ENCODE measurements at places on chromosomes 4 and X. TPM values are rescaled to one million over a fixed set of nuclear protein-coding genes. Genes with fewer than 3 reads are reported as not detected.

The UCP1 gene
- not detected for polyA plus RNA-seq

The SATL1 gene
- 0.18 TPM for polyA plus RNA-seq

- DNase-seq: no peak
Observed at GRCh38 chr4:63795301-63795700, 613.9 kb downstream of the TECRL start.

GRCh38 chrX:40864972-40865371, 129.6 kb upstream of the MED14 start:
- DNase-seq: no peak

GRCh38 chrX:136636121-136636520, 11.8 kb upstream of the CD40LG start:
- no peak for DNase-seq

The XG gene
- 70.9 TPM for polyA plus RNA-seq

The PNMA5 gene
- polyA plus RNA-seq: not detected

DNA sequence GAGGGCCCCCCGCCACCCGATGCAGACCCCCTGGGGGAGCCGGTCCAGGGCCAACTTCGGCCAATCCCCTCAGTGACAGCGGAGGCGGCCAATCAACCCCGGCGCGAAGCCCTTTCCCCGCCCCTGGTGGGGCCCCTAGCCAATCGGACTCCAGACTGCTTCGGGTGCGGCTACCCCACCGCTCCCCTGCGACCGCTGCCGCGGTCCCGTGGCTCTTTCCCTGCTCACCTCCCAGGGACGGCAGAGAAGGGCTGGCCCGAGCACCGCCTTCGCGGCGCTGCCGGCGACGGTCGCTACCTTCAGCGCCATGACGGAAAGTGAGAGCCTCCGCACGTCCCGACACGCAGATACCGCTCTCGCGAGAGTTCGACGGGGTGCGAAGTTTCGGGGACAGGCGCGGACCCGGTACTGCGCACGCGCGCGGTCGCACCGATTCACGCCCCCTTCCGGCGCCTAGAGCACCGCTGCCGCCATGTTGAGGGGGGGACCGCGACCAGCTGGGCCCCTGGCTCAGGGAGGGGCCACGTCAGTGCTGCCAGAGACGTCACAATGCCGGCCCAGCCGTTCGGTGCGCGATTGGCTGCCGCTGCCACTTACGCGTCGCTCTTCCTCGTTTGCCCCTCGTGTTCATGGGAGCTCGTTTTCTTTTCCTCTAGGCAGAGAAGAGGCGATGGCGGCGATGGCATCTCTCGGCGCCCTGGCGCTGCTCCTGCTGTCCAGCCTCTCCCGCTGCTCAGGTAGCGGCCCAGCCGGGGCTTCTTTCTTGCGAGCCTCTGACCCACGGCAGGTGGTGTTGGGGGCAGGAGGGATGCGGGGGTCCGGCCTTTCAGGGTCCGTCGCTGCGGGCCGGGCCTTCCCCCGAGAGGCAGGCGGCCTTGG, at the start of the genes IDH3G and SSR4:
Gene IDH3G, minus strand, starts transcription at position 358 of the 879 bp plus-strand sequence. Its CDS starts 49 bp downstream, at position 309.
Gene SSR4, plus strand, starts transcription at position 651 of the 879 bp plus-strand sequence. Its CDS starts 20 bp downstream, at position 671.
- DNase-seq: peak; percentile 52
